ENCODE measurements at places on chromosomes 6 and 20.

- DNase-seq: no peak
Observed at GRCh38 chr6:87636315-87636714, 46.4 kb downstream of the ORC3 start.

GRCh38 chr6:76684875-76685274, 612.4 kb upstream of the IMPG1 start:
- peak; percentile 22 for DNase-seq

DNA sequence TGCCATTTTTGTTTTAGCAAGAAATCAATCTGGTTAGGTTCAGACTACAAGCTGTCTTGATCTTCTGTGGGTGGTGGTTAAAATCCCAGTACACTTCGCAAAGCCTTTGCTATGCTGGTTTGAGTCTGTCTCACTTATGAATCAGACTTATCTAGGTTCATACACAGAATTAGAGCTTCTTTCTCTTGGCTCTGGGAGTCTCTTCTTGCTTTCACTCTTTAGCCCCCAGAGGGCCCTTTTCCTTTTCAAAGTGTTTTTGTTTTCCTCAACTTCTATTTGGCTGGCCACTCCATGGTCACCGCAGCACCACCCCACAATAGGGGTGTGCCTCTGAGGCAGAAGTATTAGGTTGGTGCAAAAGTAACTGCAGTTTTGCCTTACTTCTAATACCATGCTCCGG, 21.3 kb downstream of the ECI2 start:
- DNase-seq: no peak

GRCh38 chr20:11826334-11826733, 91.4 kb upstream of the BTBD3 start:
- no peak for DNase-seq

- DNase-seq: peak; percentile 88
Observed at GRCh38 chr6:44219053-44219814, 2.5 kb downstream of the MYMX start.

GRCh38 chr20:41063442-41063841, 34.8 kb downstream of the TOP1 start:
- no peak for DNase-seq

GRCh38 chr20:32858701-32859372, at the start of gene EFCAB8:
Gene EFCAB8 (plus strand): TSS chr20:32858923. CDS start chr20:32863793, 4,870 bp downstream.
- DNase-seq: no peak

- no peak for DNase-seq
Observed at GRCh38 chr6:164962805-164963204, 346.6 kb downstream of the C6orf118 start.

DNA sequence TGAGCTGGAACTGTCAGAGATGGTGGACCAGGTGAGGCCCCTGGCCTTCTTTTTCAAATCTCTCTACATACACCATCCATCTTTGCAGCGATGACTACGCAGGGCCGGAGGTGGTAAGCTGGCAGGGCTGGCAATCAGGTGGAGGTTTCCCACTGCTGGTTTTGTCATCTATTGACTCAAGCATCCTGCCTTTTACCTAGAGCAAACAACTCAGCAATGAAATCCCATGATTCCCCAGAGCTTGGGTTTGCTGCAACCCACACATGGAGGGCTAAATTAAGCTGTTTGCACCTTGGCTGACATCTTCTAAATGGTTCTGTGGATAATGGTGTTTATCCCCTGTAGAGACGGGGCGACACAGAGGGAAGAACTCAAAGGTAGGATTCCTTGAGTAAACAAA, 170.2 kb downstream of the SCP2D1 start:
- no peak for DNase-seq

GRCh38 chr6:20402342-20403069, 827 bp downstream of the E2F3 start:
- DNase-seq: peak; percentile 58

GRCh38 chr6:46302176-46302575, 131.4 kb upstream of the ENPP5 start:
- DNase-seq: no peak

DNA sequence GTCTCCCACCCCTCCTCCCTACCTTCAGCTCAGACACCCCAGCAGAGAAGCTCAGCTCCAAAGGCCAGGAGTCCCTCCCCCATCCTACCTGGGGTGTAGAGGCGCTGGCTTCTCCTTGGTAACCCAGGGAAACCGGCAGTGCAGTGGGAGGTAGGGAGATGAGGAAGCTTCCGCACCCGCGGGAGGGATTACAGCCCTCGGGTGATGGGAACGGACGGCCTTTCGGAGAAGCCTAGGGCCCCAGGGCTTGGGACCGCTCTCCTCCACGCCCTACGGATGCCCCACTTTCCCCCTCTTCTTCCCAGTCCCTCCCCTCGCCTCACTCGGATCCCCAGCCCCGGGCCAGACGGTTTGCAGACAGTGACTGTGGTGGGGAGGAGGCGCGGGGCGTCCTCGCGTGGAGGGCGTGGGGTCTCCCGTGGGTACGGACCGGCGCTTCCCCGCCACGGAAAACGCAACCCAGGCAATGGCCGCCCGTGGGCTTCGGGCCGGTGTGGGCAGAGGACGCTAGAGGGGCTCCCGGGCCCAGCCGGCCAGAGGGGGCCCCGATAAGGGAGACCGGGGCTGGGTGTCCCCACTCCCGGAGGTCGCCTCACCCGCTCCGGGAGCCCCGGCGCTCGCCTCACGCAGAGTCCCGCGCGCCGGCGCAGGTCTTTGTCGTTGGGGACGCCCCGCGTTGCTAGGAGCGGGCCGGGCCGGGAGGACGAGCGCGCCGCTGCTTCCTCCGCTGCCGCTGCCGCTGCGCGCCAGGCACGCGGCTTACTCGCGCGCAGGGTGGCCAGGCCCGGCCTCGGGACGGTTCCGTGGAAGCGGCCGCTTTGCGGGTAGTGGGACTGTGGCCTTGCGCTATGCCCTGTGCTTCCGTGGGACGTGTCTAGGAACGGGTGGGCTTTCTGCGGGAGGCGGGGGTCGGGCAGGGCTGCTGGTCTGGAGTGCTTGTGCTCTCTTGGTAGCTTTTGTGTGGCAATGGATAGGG, 15.8 kb downstream of the AARS2 start:
- DNase-seq: peak; percentile 16

GRCh38 chr6:91994787-91995186, 1407.9 kb upstream of the MAP3K7 start:
- no peak for DNase-seq

- no peak for DNase-seq
Observed at GRCh38 chr6:1317302-1317815, 5.5 kb downstream of the FOXQ1 start.

DNA sequence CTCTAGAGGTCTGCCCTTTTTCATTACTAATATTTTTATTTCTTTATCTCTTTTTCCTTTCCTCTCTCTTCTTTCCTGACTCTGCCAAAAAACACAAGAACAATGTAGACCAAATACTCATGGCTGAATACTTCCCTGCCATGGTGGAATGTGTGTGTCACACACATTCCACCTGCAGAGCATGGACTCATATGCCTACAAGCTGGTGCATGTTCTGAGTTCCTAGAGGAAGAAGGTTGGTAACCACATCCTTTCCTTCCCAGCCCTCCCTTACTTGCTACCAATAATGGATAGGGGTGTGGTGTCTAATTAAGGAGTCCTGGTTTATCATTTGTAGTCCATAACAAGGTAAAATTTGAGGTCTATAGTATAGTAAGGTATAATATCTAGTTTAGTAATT, 15.2 kb upstream of the CST9L start:
- DNase-seq: no peak

- DNase-seq: peak; percentile 46
Observed at GRCh38 chr6:149566410-149567193, 427 bp downstream of the GINM1 start.

- no peak for DNase-seq
Observed at GRCh38 chr6:90463359-90463758, 123.5 kb downstream of the MAP3K7 start.

GRCh38 chr6:98639089-98639635, 195.2 kb upstream of the POU3F2 start:
- no peak for DNase-seq

GRCh38 chr20:40571639-40572038, 117.4 kb downstream of the MAFB start:
- no peak for DNase-seq

GRCh38 chr6:140178520-140178919, 804.1 kb upstream of the CITED2 start:
- no peak for DNase-seq

- no peak for DNase-seq
Observed at GRCh38 chr6:21085211-21085610, 508.3 kb upstream of the SOX4 start.

DNA sequence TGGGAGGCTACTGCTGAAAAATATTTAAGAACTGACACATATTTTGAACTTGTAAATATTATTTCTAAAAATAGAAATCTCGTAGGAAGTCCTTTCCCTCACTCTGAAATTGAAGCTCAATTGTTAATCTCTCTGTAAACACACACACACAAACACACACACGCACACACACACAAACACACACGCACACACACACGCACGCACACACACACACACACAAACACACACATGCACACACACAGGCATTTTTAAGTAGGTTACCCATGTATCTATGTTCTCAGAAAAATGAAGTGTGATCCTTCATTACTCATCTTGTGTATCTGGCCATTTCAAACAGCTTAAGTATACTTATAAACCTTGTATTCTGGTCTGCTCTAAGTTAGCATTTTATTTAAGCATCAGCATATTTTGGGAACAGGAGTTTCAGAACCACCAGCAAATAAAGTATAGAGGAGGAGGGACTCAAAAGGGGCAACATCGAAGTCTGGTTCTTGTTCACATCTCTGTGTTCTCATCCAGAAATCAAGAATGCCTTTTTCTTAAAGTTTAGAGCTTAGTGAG, 11.6 kb downstream of the CCN6 start:
- DNase-seq: no peak

GRCh38 chr20:37417617-37418467, 71.9 kb downstream of the SRC start:
- no peak for DNase-seq

- no peak for DNase-seq
Observed at GRCh38 chr6:105799056-105799455, 287.1 kb upstream of the PRDM1 start.

DNA sequence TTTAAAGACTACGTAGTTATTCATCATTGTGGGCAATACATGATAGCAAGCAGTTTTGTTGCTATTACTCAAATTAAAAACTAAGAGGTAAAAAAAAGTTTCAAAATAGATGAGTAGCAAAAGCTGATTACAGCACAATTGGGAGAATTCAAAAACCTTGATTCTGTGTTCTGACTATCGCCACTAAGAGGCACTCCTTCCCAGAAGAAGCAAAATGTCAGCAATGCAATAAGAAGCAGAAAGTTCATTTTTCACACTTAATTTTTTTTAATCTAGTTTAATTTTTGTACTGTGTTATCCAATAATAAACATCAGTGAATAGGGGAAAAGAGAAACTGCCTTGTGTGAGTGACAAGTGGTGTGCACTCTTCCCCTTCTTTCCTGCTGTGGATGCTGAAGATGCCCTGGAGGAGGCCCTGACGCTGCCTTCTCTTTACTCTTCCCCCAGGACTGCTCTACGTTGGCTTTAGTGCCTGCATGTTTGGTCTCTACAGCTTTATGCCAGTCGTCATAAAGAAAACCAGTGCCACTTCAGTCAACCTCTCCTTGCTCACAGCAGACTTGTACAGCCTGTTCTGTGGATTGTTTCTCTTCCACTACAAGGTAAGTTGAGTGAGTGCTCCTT, 263.2 kb upstream of the PLN start:
- no peak for DNase-seq

DNA sequence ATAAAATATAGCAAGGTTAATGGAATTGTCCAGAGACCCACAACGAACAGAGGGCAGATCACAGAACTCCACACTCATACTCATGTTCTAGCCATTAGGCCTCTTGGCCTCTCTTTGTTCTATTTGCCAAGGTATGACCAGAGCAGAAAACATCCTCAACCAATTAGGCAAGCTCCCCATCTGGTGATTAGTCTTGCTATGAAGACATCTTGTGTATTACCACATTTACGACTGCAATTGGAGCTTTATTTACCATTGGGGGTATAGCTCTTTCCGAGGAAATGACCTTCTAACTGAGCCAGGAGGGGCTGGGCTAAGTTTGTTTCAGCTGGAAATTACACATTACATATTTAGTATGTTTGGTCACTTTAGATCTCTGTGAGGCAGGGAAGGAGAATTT, 593.9 kb downstream of the CD109 start:
- DNase-seq: no peak

GRCh38 chr6:112206110-112206458, 48.3 kb downstream of the LAMA4 start:
- DNase-seq: no peak
